Fibroblast of villous mesenchyme (primary cell): ENCODE measurements at places on chromosomes 5 and 9.
A peak's percentile ranks its signal among the peaks of the same experiment; 100 is the strongest.

GRCh38 chr9:26264709-26265601, 586.7 kb upstream of the TUSC1 start:
- peak; percentile 33 for DNase-seq

GRCh38 chr9:33125871-33126823, 41.0 kb downstream of the B4GALT1 start:
- peak; percentile 58 for DNase-seq

DNA sequence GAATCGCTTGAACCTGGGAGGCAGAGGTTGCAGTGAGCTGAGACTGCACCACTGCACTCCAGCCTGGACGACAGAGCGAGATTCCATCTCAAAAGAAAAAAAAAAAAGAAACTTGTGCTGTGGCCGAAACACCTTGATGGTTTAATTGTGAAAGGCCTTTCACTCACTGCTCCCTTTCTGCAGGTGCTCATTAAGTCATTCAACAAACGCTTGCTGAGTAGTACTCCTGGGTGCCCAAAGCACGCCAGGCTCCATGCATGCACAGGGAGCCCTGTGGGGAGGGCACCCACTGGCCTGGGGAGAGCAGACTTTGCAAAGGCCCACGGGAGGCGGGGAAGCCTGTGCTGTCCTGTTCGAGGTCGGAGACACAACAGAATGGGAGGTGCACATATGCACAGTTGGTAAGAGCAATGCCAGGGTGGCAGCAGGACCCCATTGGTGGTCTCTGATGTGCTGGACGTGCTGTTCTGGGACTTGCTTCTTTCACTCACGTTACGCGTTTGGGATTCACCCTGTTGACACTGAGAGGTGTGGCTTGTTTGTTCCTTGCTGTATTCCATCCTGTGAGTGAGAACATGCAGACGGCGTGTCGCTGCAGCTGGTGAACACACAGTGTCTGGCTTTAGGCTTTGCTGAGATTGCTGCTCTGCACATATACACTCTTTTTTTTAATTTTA, 3.0 kb upstream of the ENTPD2 start:
- DNase-seq: no peak

DNA sequence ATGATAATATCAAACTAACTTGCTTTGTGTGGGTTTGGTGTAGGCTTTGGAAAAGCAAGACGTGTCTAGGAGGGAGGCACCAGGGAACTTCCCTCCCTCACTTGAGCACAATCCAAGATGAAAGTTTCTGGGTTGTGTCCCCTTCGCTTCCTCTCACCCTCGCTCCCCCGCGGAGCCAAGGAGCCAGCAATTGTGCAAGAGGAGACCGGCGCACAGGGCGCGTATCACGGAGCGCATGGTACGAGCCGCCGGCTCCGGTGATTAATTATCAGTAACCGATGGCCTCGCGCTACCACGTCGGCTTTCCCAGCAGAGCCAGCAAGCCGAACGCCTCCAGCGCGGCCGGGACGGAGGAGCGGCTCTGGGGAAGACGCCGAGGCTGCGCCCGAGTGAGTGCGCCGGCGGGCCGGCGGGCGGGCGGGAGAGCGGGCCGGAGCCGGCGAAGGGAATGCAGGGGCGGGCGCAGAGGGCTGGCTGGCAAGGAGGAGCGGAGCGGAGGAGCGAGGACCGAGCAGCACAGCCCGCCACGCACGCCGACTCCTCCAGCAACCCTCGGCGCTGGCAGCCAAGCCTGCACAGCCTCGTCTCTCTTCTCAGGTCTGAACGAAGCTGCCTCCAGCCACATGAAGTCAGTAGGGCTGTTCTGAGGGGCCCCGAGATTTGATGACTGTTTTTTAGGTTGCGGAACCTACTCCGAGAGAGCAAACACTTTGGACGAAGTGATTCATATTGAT, 143.6 kb downstream of the BNC2 start:
- peak; percentile 87 for DNase-seq

DNA sequence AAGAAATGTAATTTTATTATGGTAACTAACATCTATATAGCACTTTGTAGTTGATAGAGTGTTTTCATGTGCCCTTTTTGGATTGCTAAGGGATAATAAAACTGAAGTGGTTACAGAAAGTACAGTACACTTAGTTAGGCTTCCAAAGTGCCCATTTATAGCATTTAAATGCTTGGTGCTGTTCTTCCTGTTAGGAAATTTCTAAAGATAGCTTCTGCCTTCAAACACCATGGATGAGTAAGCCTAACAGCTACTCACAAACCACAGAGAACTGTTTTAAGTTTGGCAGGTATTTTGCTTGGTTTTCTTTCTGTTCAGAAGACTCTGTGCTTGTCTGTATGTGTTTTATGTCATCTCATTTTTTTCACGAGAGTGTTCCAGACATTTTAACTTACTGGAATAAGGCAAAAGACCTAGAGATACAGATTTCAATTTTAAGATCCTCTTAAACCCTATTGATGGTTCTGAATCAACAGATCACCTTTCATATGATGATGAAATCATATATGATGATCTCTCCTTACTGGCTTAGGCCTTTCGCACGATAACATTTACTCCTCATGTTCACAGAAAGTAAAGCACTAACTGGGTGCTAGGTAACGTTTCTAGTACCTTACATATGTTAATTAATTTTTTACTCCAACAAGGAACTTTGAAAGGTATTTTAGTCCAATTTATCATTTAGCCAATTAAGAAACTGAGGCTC, 4.4 kb downstream of the RIMOC1 start:
- peak; percentile 31 for DNase-seq

DNA sequence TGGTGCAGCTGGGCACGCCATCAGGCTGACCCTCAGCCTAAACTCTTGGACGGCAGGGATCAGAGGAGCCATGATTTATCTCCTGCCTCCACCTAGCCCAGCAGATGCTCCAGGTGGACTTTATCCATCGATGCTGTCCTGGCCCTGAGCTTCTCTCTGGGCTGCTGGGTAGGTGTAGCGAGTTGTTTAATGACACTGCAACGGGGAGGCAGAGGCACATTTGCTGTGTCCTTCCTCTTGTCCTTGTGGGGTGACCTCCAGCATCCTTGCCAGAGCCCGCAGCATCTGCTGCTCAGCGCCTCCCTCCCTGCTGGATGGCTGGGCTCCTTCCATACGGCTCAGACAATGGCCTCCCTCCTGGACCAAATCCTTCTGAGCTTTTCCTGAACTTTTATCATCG, 103.1 kb upstream of the IRX4 start:
- no peak for DNase-seq

GRCh38 chr5:31186672-31187267, 6.7 kb upstream of the CDH6 start:
- DNase-seq: peak; percentile 27

DNA sequence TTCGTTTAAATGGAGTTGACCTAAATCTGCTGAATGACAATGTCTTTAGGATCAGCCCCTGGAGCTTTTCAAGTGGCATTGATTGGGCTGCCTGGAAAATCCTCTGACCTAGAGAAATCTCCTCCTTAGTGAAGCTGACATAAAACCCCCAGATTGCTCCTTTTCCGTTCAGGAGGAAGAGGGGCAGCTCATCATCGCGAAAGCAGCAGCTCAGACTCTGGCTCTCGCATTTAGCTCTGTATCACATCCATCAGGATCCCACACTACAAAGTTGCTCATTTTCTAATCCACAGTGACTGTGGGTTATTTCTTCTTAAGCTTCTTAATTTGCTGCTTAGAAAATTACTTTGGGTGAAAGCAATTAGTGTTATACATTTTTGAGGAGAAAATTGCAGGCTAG, 373.7 kb downstream of the ENC1 start:
- no peak for DNase-seq
